Stimulated activated CD4-positive, alpha-beta T cell treated with anti-CD3 and anti-CD28 coated beads, Interleukin-1b, Interleukin-23, amount 100 ng/mL, for 1 hour (primary cell): ENCODE measurements at places on chromosomes 5 and 9.

DNA sequence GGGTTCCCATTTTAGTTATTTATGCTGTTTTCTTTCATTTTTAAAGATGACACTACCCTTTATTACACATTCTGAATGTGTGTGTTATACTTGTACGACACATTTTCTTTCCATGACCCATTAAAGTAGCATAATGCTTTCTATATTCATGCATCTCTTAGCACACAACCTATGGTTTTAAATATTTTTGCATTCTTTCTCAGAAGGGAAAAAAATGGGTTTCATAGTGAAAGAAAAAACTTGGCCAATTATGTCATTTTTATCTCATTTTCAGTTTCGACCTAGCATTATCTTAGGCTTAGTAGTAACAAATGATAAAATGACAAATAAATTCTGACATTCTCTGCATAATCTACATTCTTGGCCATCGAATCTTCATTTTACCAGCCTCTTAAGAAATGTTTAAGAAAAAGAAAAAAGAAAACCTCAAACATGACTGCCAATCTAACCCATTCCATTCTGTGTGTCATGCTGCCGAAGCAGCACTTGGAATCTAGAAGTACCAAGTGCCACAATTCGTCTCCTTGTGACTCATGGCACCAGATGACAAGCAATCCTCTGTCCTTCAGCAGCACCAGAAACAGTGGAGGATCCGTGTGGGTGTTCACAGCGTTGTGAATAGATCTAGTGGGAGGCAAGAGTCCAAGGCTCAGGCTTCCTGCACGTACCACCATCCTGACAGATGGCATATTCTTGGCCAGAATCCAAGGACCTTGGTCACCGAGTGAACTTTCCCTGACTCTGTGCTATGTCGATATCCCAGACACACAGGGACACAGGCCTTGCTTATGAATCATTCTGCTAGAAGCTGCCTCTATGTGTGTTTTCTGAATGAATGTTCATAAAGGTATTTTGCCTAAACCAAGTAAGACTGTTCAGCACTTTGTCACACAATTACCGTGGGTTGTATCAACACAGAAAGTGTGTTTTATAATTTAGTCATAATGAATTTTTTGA is 502.7 kb downstream of the NR2F1-AS1 start:
- no peak for DNase-seq

DNA sequence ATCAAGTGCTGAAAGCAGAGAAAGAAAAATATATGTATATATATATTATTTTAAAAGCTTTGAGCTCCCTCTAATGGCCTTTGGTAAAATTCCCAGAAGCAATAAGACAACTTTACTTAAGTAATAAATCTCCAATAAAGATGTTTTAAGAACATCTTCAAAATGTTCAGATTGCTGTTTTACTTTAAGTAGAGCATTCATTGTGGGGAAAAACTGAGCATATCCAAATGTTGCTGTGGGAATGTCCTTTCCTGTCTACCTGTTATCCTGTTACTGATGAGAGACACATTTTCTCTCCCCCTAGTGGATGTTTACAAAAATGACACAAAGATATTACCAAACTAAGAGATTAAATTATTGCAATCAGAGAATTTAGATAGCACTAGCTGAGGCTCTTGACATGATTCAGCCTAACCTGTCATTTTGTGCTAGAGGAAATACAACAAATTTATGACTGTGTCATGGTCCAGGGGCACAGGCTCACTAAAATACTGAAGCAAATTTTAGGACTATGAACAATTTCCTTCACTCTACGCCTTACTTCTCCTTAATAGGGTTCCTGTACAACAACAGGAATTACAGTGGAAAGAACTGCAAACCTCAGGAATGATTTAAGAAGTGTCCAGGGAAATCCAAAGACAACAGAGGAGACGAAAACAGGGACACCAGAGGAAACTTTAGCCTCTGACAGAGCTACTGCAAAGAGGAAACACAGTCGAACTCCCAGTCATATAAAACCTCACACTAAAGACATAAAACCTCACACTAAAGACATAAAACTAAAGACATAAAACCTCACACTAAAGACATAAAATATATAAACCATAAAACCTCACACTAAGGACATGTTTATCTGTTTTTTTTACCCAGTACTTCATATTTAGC is 24.3 kb upstream of the PRRC1 start:
- DNase-seq, result no peak

DNA sequence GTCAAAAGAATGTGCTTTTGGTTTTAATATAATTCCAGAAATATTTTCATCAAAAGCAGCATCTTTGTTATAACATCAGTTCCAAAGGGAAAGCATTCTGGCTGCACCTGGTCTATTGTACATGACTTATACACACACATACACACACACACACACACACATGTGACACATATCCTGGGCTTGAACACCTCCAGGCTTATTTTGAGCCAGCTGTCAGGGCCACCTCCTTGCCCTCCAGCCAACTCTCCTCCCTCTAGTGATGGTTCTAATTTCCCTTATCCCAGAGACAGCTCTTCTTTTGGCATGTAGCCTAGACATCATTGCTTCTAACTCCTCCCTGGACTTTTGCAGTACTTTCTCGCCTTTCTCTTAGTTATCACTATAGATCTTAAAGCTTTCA is 115.0 kb downstream of the PIK3R1 start:
- no peak for DNase-seq

DNA sequence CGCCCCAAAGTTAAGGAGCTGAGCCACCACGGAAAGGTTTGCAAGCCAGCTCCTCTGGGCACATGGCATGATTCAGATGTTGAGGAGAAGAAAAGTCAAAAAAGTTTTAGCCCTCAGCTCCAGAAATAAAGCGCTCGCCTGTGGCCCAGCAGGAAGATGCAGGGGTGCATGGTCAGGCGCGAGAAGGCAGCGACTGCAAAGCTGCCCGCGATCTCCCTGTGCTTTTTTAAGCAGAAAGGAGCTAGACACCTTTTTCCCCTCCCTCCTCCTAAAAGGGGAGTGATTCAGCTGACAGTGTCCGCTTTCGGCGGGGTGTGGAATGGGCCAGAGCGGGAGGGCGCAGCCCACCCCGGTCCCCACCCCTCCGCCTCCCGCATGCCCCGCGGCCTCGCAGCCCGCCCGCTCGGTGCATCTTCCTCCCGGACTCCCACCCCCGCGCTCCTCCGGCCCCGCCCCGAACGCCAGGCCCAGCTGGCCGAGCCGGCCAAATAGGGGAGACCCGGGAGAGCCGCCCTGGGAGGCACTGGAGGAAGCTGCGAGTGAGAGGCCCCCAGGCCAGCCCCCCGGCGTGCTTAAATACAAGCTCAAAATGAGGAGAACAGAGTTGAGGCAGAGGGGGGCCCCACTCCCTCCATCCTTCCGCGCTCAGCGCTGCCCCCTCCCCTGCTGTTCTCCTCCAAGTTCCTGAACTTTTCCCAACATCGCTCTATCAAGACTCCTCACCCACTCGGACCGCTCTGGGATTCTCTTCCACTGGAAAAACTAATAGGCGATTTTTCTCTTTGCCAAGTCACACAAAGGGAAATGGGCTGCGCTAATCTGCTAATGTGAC is at the start of gene ADAMTS12:
ADAMTS12 (minus strand) TSS at position 203 of the 832 bp plus-strand sequence; CDS start at position 69, 134 bp downstream.
- DNase-seq, result no peak

- DNase-seq, result no peak
Measured at GRCh38 chr5:169416583-169417196, 115.8 kb upstream of the SLIT3 start.

- no peak for DNase-seq
Measured at GRCh38 chr9:2418619-2419018, 203.0 kb upstream of the VLDLR start.

- DNase-seq, result no peak
Measured at GRCh38 chr5:5046680-5047502, 93.2 kb upstream of the ADAMTS16 start.

- no peak for DNase-seq
Measured at GRCh38 chr9:121771418-121771817, 120.0 kb downstream of the DAB2IP start.

- no peak for DNase-seq
Measured at GRCh38 chr9:79980432-79980831, 408.7 kb downstream of the TLE4 start.

GRCh38 chr5:17214893-17215292 is 2.5 kb upstream of the BASP1 start:
- no peak for DNase-seq

DNA sequence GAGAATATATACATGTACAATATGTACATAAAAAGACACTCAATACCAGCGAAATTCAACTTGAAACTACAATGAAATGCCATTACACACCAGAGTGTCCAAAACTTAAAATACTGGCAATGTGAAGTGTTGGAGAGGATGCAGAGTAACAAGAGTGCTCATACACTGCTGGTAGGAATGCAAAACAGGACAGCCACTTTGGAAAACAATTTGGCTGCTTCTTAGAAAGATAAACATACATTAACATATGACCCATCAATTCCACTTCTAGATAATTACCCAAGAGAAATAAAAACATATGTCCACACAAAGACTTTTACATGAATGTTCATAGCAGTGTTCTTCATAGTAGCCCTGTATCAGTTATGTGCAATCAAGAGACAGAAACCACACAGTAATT is 39.4 kb upstream of the BARX1 start:
- DNase-seq, result no peak

DNA sequence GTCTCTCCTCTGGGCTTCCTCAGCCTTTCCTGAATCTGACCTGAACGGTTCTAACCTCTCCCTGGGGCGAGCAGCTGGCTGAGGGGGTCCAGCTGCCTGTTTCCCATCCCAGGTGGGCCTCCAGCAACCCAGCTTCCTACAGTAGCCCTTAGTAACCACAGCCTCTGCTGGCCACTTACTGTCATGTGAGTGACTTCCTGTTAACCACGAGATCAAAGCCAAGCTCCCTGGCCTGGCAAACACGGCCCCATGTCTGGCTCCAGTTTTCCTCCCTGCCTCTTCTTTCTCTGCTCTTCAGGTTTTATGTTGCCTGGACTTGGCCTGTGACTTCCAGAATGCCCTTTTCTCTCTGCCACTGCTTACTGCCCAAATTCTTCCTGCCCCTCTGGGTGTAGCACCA is 47.2 kb upstream of the DAB2IP start:
- no peak for DNase-seq

GRCh38 chr5:2128686-2129355 is 246.1 kb upstream of the IRX4 start:
- no peak for DNase-seq

DNA sequence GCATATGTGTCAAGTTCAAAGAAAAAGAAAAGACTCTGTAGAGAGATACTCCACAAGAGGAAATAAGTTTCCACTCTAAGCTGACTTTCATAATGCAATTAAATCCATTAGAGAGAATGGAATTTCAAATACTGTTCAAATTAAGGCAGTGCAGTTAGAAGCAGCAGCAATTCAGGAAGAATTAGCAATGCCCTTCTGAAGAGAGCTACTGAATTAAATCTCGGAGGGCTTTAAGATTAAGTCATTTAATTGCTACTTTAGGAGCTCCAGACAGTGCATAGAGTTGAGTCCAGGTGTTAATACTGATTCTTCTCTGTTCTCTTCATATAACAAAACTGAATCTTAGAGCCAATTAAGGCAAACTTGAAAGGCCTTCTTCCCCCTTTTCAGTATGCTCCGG is 8.5 kb downstream of the CDH12 start:
- no peak for DNase-seq

- DNase-seq, result no peak
Measured at GRCh38 chr5:44987026-44987425, 178.3 kb downstream of the MRPS30 start.

- DNase-seq, result no peak
Measured at GRCh38 chr5:116703941-116704340, 129.3 kb upstream of the SEMA6A start.
